AG09319 (cell line): ENCODE measurements at places on chromosomes 5 and 9.

GRCh38 chr5:71757590-71758543, 38.8 kb downstream of the CARTPT start:
- peak; percentile 12 for DNase-seq

DNA sequence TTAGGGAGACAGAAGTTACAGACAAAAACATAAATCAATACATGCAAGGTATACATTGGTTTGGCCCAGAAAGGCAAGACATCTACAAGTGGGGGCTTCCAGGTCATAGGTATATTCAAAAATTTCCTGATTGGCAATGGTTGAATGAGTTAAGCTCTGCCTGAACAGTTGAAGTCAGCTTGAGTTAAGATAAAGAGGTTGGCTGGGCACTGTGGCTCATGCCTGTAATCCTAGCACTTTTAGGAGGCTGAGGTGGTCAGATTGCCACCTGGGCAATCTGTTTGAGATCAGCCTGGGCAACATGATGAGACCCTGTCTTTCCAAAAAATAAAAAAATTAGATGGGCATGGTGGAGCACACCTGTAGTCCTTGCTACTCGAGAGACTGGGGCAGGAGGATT, 16.3 kb downstream of the TMC1 start:
- no peak for DNase-seq

DNA sequence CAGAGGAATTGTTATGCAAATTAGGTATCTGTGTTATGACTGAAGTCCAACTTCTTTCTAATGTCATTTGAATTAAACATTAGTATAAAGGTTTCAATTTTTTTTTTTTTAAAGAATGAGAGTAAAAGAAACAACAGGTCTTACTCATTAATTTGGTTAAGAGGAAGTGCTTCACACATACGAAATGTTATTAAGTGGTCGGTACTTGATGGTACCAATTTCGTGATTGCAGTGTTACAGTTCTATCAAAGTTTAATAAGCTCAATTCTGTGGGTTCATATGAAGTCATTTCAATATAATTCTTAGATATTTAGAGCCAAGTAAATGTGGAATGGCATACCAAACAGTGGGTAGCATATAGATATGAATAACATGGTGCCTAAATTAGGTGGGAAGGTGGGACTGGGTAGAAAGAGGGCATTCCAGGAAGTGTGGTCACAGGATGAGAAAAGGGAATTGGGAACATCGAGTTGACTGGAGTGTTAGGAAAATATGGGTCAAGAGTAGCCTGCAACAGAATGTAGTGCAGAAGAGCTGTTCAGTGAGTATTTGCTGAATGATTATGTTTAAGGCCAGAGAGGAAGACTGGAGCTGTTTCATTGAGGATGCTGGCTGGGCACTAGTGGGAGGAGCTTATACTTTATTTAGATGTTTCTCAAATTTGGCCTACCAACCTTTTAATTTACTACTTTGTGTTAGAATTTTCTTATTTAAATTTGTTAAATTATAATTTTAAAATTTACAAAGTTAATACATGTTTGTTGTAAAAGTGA, 34.1 kb upstream of the DHFR start:
- no peak for DNase-seq

- DNase-seq: no peak
Measured at GRCh38 chr9:18396102-18396728, 77.7 kb upstream of the ADAMTSL1 start.

DNA sequence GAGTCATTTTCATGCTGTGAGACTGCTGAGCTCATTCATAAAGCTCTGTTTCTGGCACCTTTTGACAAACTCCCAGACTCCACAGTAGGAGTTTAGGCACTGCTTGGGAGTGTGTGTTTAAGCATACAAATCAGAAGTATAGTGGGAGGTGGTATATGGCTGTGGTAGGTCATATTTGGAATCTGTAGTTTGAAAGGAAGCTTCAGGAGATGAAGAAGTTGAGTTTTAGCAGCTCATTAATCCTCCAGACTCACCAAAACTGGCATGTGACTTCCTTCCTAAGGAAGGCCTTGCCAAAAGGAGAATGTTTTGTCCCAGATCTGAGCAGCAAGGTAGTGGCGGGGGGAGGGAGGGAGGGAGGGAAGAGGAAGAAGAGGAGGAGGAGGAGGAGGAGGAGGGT, 52.8 kb downstream of the SAXO1 start:
- no peak for DNase-seq

DNA sequence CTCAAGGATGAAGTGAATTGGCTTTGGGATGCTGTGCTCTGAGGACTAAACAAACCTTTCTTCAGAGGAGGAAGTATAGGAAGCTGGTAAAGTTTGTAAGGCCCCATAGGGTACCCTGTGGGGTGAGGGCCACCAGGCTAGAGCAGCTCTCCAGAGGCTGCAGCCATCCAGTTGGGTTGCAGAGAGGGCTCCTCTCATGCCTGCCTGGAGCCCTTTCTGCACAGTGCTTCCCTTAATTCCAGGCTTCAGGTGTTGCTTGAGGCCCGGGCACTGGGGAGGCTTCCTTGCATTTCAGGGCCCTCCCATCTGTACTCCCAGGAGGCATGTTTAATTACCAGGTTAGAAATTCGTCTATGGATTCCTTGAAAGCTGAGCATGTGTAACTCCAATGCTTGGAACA, 95.3 kb upstream of the FSTL4 start:
- DNase-seq: no peak

- no peak for DNase-seq
Measured at GRCh38 chr5:126848253-126848652, 71.3 kb downstream of the LMNB1 start.

DNA sequence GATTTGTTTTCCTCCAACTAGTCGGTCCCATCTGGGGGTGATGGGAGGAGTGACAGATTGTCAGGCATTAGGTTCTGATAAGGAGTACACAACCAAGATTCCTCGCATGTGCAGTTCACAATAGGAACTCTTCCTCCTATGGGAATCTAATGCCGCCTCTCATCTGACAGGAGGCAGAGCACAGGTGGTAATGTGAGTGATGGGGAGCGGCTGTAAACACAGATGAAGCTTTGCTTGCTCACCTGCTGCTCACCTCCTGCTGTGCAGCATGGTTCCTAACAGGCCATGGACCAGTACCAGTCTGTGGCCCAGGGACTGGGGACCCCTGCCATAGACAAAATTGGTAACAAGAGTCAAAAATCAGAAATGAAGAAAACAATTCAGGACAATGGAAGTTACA, 173.3 kb upstream of the HMHB1 start:
- no peak for DNase-seq

- DNase-seq: no peak
Measured at GRCh38 chr9:90029386-90029785, 424.6 kb downstream of the GADD45G start.

DNA sequence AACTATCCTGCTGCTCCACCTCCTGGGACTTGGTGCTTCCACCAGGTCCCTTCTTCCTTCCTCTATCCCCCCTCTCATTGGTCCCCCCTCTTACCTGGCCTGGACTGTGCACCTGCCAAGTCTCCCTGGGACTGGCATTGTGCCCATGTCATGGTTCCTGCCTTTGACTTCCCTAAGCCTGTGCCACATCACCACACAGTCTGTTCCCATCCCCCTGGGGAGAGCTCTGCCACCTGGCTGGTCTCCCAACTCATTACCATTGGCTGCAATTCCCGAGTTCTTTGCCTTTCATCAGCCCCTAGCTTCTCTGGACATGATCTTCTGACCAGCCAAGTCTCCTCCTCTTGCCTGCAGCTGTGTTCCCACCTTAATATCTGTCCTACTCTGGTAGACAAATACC, 180.3 kb downstream of the SREK1 start:
- DNase-seq: no peak

DNA sequence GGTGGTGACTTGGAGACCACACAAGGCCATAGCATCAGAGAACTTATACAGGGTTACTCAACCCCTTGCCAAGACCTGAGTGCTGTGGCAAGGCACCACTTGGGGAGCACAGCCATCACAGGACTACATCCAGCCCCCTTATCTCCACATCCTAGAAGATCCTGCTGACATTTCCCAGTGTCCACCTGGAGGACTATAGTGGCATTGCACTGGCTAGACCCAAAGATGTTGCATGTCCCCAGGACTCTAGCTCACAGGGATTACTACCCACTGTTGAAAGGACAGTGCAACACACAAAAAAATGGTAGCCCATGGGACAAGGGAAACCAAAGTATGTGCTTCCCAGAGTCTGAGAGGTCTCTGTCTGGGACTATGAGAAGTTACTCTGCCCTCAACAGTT, 411.1 kb upstream of the NUDT12 start:
- no peak for DNase-seq

- no peak for DNase-seq
Measured at GRCh38 chr9:124302921-124303320, 45.2 kb downstream of the NEK6 start.

DNA sequence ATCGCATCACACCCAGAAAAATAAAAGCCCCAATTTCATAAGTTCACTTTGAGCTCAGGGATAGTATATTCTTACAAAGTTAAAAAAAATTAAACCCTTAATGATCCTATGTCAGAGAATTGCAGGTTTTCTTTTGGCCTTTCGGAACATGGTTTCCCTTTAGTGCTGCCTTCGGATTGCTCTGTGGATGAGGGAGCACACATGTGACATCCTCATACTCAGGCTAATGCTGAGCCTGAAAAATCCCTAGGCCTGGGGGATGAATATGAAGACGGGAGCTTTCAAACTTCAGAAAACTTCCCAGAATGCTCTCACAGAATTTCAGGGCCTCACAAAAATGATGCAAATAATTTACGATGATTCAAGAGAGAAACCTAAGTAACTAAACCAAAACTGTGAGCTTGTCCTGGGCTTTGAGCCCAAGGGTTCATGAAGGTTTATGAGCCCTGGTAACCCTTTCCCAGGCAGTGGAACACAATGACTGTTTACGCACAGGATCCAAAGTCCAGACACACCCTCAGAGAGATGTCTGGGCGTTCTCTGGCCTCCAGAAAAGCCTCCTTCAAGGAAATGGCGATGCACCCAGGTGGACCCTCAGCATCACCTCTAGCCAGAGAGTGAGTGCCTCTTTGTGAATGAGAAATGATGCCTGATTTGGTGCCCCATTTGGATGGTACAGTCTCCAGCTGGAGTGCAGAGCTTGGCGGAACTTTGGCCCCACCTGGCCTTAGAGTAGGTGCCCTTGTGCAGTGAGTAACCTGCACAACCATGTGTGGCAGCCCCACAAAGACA, 145.4 kb downstream of the ENTREP1 start:
- no peak for DNase-seq

DNA sequence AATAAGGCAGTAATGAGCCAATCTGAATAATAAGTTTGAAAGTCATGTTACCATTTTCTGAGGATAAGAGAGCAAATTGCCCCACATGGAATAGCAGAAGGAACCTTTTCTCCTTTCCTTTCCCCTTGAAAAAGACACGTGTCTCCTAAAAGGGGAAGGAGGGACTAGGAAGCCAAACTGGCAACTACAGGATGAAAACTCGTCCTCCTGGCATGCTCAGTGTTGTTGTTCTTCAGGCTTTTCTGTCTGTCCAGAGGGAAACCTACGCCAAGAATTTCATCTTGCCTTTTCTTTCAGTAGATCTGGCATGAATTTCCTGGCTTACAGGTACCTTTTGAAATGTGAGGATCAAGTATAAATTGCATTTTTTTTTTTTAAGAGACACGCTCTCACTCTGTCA, 355.9 kb upstream of the TLE4 start:
- no peak for DNase-seq

DNA sequence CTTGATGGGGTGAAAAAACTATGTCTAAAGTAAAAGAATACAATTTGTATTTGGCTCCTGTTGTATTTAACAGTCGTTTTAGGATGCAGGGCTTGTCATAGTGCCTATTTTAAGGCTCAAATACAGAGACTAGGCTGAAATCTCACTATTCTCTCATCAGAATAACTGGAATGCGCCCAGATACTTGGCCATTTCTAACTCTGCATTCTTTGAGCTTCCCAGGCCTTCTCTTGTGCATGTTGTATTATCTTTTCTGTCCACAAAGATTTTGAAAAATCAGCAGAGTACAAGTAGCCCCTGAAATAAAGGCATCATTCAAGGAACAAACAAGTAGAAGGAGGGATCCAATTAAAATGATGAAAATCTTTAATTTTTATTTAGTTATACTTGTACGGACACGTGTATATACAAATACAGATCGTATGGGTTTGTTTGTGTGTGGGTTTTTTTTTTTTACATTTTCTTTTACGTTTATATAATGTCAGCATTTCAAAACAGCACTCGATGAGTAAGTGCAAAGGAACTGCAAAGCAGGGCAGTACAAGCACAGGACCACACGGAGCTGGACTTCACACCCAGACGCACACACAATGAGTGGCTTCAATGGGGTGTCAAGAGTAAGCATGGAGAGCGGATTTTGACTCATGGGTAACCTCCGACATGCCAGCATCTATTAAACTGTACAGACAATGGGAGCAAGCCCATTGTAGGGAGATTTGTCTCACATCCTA, 294.0 kb downstream of the EFNA5 start:
- DNase-seq: no peak

DNA sequence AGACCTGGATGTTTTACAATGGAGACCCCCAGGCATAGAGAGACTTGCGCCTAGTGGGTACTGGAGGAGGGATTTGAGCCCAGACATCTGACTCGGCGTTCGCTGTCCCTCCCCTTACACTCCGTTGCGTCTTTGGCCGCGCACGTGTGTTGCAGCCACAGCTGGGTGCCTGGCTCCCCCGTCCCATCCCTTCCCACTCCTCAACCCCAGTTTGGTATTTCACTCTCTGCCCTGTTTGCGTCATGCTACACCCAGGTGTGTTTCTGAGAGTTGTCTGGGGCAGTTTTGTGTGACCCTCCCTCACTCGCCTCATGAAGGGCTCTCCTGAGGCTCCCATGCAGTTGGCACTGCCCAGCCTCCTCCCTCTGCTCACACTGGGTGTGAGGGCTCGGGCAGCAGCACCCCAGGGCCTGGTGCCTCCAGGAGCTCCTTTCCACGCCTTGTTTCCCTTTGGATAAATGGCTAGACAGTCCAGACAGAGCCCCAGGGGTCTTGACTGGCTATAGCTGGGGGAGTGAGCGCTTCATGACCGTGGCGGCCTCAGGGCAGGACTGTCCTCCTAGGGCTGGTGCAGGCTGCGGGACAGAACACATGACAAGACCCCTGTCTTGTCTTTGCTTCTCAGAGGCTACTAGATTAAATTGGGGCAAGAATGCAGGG, 13.6 kb downstream of the TCF7 start:
- no peak for DNase-seq
